ENCODE measurements at places on chromosomes 7 and 10.
A peak's percentile ranks its signal among the peaks of the same experiment; 100 is the strongest.

DNA sequence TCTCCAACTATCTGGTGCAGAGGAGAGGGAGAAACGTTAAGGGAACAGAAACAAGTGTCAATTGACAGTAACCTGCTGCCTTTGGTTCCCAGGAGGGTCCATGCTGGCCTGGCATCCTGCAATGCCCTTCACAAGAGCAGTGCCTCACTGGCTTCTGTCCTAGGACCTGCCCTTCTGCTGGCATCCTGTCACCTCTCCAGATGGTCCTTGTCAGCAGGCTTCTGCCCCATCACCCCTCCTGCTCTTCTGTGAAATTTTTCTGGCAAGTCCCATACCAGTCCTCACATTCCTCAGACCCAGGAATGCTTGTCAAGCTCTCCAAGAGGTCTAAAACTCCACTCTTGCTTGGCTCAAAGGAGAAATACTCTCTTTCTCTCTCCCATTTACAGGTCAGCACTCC lies 34.2 kb downstream of the C10orf67 start:
- DNase-seq: no peak

DNA sequence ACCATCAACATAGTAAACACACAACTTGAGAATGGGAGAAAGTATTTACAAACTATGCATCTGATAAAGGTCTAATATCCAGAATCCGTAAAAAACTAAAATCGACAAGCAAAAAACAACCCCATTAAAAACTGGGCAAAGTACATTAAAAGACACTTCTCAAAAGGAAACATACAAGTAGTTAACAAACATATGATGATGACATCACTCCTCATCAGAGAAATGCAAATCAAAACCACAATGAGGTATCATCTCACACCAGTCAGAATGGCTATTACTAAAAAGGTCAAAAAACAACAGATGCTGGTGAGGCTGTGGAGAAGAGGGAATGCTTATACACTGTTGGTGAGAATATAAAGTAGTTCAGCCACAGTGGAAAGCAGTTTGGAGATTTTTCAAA lies 125.1 kb downstream of the TFPI2 start:
- DNase-seq: no peak

DNA sequence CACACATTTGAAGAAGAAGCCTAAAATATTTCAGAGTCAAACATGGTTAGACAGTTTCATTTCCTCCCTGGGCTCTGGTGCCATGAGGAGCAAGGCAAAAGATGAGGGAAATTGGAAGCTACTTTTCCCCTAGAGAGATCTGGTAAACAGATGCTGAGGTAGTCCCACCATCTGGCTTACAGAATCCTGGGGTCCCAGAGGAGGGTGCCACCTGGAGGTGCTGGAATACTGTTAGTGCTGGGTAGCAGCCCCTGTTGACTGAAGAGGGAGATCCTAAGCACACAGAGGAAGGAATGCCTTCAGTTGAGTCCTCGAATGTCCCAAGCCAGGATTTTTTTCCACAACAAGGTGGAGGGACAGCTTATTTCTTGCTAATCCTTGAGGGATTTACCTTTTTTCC lies 160.1 kb downstream of the FZD1 start:
- DNase-seq: no peak

GRCh38 chr7:151454932-151455530 lies 15.1 kb upstream of the CRYGN start:
- no peak for DNase-seq

DNA sequence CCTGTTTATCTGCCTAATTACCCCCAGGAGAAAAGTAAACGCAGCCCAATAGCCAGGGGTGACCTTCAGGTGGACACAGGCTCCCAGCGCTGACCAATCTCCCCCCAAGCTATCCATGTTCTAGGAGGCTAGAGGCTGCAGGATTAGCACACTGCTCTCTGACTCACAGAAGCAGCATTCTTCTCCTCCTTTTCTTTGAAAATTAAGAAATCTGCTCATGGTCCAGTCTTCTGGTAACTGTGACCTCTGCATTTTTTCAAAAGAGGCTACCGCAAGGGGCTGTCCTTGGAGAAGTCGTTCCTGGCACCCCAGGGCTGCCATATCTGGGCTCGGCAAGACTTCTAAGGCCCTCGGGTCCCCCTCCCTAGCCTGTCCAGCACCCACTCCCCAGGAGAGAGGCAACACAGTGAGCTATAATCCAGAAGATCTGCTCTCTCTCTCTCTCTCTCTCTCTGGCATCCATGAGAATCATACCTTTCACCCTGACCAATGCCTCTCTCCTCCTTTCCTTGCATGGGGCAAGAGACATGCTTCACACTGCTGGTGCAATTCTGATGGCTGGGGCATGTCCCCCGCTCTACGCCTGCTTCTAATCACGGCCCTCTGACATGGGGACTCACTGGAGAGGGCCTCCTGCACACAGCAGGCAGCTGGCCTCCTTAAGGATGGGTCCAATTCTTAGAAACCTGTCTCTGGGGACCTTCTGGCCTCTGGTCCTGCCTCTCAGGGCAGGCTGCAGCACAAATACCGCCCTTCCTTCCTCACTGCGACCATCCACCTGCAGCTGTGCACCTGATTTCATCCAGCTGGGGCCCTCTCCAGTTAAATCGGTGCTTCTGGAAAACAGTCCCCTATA lies 27.3 kb downstream of the ANXA11 start:
- no peak for DNase-seq

DNA sequence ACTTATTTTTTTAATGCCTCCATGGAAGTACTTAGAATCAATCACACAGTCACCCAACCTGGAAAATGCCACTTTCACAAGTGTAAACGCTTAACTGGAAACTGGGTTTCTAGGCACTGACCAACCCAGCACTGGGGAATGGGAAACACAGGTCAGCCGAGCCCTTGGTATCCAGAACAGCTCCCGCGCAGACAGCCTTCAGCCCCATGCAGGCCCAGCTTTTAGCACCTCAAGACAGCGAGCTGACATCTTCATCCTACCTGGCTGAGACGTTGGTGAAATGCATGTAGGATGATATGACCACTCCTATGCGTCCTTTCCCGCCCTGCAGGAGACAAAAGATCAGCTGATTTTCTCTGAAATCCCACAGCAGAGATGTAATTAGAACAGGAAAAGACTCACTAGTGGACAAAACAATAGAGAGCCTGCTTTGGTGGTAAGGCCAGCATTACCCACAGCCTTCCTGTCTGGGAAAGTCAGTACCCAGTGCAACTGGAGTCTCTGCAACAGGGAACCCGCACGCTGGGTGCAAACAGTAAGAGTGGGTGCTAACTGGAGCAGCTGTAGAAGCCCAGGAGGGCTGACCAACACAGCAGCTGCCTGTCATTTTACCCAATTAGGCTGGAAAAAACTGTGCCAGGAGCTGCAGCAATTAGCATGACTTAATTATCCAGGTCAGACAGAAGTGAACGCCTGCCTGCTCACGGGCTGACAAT lies 153.7 kb downstream of the TNS3 start:
- no peak for DNase-seq

DNA sequence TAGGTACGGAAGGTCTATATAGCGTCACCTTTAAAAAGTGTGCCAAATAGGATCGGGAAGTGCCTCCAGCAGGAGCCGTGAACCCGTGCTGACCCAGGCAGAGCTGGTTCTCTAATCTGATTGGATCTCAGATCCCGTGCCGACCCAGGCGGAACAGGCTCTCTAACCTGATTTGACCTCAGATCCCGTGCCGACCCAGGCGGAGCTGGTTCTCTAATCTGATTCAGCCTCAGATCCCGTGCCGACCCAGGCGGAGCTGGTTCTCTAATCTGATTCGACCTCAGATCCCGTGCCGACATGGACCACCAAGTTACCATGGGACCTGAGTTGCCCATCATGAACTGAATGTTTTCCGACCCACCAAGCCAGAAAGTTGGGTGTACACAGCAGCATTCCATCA lies 463.9 kb downstream of the PTPRN2 start:
- no peak for DNase-seq

- no peak for DNase-seq
Measured at GRCh38 chr7:41162612-41163011, 540.3 kb downstream of the INHBA start.

DNA sequence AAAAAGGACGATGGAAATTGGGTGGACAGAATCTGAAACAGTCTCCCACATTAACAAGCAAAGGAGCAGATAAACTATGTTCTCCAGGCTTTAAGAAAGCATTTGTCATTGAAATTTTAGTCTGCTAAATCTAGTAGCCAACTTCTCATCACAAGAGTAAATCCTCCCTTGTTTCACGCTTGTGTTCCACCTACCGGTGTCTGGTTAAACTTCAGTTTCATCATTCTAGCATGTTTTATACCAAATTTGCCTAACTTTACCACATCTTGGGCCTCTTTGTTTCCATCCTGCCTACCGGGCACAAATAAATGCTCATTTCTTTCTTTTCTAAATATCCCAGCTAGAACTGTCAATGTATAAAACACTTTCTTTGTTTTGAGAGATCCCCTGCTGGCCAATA lies 5.8 kb downstream of the LIPA start:
- no peak for DNase-seq

- no peak for DNase-seq
Measured at GRCh38 chr10:104548090-104548489, 93.0 kb upstream of the SORCS3 start.

DNA sequence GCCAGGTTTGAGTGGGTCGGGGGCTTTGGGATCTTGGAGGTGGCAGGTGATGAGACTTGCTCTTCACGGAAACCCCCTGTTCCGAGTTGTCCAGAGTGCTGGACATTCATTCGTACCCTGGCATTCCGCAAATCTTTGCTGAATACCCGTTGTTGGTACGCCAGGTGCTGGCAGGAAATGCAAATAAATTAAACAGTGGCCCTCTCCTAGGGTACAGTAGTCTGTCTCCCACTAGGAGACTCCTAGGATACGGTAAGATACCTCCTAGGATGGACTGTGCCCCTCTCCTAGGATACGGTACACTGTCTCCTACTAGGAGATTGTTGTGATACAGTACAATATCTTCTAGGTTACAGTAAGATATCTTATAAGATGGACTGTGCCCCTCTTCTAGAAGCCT lies 544 bp downstream of the SEC23IP start:
- no peak for DNase-seq

- no peak for DNase-seq
Measured at GRCh38 chr7:27576360-27576944, 86.2 kb downstream of the HIBADH start.

GRCh38 chr7:77813180-77813579 lies 14.6 kb downstream of the PHTF2 start:
- DNase-seq: no peak

GRCh38 chr10:43524434-43525247 lies 49.8 kb downstream of the ZNF239 start:
- DNase-seq: no peak

DNA sequence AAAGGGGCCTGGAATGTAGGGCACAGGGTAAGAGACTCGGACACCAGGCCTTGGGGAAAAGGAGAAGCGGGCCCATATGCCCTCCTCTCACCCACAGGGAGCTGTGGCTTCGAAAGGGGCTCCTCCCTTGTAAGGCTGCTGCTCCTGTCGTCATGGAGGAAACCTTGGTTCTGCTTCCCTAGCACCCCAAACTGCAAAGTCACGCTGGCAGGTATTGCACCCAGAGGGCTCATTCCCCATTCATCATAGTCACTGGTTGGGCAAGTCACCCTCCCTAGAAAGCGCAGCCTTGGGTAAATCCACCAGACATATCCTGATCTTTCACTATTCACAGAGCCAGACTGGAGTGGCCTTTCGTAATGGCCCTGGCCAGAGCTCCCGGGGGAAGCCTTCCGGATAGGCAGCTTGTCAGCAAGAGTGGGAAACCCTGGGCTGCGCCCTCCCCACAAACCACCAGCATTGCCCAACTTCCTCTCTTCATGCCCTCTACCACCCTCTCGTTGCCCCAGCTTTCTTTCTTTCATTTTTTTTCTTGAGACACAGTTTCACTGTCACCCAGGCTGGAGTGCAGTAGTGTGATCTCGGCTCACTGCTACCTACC lies 121.0 kb downstream of the HIP1 start:
- peak; percentile 77 for DNase-seq

GRCh38 chr10:10865913-10866312 lies 151.8 kb upstream of the CELF2 start:
- no peak for DNase-seq

DNA sequence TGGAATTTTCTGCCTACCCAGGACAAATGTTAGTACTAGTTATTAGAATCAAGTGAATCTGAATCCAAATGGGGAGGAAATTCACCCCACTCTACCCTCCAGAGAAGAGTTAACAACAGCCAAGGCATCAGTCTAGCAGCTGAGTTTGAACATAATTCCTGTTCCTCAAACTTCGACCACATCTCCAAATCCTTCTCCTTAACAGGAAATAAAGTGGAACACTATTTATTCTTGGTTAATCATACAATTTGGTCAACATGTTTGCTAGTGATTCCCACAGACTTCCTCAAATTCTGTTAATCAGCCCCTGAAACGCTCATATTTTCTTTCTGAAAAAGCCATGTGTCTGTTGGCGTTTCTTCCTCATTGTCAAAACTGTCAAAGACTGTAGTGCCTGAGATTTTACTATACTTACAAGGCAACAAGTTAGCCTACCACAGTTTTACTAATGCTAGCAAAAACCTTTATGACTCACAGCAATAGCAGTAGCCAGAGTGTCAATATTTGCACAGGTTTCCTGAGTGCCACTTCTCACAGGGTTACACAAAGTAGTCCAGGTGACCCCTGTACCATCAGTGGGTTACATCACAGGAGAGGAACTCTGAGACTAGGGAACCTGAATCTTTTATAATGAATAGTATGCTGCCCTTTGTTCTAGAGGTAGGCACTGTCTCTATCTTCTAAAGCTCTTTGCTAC lies 202.9 kb downstream of the GRM3 start:
- no peak for DNase-seq

- no peak for DNase-seq
Measured at GRCh38 chr7:122883049-122883680, 3.1 kb downstream of the CADPS2 start.

- DNase-seq: no peak
Measured at GRCh38 chr10:78931321-78932053, 137.3 kb upstream of the ZMIZ1 start.

GRCh38 chr10:12639996-12640944 lies 290.9 kb downstream of the CAMK1D start:
- DNase-seq: no peak

DNA sequence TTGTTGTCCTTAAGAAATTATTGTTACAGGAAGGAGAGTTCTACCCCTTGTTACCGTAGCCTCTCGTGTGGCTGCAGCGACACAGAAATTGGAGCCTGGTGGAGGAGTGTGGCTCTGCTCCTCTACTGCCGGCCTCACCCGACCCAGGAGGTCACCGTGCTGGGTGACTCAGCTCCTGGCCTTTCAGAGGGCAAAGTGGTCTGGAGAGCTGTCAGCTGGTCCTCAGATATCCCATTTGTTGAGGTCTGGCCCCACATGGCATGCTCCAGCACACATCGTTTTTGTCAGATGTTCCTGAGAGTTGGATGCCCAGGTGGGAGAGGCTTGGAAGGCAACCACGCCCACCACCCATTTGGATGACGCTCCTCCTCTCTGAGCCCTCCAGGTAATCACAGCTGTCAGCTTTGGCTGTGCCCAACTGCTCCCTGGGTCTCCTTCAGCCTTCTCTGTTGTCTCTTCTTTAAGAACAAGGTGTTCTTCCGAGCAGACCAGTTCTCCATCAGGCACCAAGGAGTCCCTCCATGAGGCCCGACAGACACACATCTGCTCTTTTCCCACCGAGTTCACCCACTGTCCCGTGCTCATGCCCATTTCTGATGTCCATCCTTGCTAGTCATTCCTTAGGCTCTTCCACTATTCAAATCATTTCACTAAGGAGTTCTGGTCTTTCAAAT lies 80.3 kb downstream of the RAMP3 start:
- no peak for DNase-seq

All from activated CD4-positive, alpha-beta memory T cell treated with anti-CD3 and anti-CD28 coated beads for 36 hours (primary cell).